ENCODE measurements at places on chromosomes 3 and 15. TPM values are rescaled to one million over a fixed set of nuclear protein-coding genes. Genes with fewer than 3 reads are reported as not detected.

DNA sequence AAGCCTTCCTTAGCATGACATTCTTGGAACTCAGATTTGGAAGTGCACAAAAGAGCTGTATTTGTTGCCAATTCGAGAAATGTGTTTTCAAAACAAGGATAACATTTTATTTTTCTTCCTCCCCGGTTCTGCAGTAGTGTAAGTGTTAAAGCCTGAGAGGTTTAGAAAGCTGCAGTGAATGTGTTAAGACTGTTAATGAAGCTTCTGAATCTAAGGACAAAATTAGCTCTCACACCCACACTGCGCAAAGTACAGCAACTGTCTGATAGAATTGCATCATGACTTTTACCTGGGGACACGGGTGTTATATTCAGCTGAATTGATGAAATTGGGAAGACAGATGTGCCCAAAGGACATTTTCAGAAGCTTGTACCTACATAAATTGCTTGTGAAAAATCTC is 344.4 kb downstream of the CADM2 start:
- H3K27me3 ChIP-seq, result no peaks in the 10 kb centered on the region
- no peaks in the 10 kb centered on the region for H3K4me1 ChIP-seq
- no peak overlapping the region for H3K4me3 ChIP-seq
- no peak overlapping the region for H3K27ac ChIP-seq
- no peak for DNase-seq

GRCh38 chr3:149621218-149622005 is 36.4 kb downstream of the WWTR1 start:
- H3K36me3 ChIP-seq, result peaks cover 1% of the 10 kb centered on the region
- H3K27ac ChIP-seq, result no peak overlapping the region
- H3K27me3 ChIP-seq, result no peaks in the 10 kb centered on the region
- no peak for DNase-seq

The C3orf20 gene
- 0.19 TPM for total RNA-seq

- no peak overlapping the region for H3K4me3 ChIP-seq
- DNase-seq, result no peak
- peaks cover 9% of the 10 kb centered on the region for H3K27me3 ChIP-seq
- H3K4me1 ChIP-seq, result no peaks in the 10 kb centered on the region
- H3K36me3 ChIP-seq, result no peaks in the 10 kb centered on the region
These were observed 235.7 kb upstream of the CFAP20DC start for GRCh38 chr3:59285560-59285959.

Data from progenitor cell of endocrine pancreas (in vitro differentiated cells).